ENCODE measurements at places on chromosomes 1 and 21.

- no peak for DNase-seq
These were observed 43.9 kb downstream of the DUSP10 start for GRCh38 chr1:221697923-221698425.

DNA sequence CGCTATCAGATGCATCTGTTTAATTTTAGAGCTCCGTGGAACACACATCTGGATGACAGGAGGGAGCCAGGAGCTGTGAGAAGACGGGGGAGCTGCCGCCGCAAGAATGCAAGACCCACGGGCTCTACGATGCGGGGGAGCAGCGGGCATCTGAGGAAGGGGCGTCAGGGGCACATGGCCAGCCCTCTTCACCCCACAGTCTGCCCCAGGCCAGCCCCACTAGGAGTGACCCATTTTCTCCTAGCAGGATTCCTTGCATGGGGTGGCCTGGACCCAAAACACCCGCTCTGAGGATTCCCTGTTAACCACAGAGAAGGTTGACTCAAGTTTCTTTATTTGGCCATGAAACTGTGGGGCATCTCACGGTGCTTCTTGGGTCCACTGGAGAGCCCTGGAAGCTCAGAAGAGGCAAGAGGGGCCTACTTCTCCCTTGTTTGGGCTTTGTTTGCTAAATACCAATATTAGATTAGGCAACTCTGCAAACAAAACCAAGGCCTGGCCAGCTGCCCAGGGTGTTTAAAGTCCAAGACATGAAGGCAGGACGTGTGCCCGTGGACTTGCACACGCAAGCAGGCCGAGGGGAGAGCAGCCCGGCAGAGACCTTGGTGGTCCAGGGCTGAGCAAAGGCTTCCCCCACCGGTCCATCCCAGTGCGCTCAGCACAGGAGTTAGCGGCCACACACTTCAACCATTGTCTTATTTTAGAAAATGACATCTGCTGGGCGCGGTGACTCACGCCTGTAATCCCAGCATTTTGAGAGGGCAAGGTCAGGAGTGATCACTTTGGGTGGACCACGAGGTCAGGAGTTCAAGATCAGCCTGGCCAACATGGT, 89.8 kb downstream of the DHRS3 start:
- no peak for DNase-seq

GRCh38 chr1:229579059-229579673, 20.7 kb upstream of the ABCB10 start:
- DNase-seq = no peak

- no peak for DNase-seq
These were observed 21.3 kb downstream of the CYB5RL start for GRCh38 chr1:54178296-54179070.

DNA sequence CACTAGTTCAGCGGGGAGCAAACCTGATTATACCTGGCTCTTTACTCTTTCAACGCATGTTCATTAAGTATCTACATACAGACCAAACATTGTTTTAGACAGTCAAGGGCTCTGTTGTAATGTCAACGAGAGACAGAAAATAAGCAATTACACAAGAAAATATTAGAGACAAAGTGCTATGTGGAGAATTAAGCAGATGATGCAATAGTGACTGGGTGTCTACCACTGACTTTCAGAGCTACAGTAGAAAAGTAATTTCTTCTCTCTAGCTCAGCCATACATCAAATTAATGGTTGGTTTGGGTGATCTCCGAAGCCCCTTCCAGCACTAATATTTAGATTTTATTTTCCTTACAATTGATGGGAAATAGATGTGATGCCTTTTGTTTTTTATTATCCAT, 23.3 kb downstream of the FYB2 start:
- DNase-seq = no peak

GRCh38 chr1:169890761-169891538, 2.7 kb downstream of the SCYL3 start:
- DNase-seq = peak; percentile 36

DNA sequence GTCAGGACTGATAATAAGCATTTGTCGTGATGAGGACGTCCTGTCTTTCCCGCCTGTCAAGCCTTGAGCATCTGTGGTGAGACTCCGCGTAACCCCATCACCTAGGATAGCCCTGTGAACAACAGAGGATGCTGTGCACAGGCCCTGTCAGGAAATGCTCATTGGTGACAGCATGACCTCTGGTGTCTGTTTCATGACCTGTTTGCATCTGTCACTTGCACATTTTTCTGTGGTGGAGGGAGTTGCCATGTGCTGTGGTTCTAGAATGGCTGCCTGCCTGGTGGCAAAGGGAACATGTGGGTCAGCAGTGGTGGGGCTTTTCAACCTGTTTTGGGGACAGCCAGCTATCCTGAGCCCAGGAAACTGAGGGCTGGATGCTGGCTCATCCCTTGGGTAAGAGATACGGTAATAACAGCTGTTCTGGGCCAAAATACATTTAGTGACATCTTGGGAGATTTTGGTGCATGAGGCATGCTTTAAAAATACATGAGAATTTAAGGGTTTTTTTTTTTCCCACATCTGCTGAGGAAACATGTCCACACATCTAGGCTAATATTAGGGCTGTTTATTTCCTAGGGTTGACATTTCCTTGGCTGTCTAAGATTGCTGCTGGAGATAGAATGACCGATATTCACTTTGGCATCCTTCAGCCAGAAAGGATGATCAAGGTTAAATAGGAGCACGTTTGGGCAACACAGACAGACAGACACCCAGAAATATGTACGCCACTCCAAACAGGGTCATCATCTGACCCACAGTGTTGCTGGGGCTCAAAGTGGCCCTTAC, 52.9 kb downstream of the KCNC4 start:
- no peak for DNase-seq

- DNase-seq = no peak
These were observed 34.0 kb downstream of the PCSK9 start for GRCh38 chr1:55073187-55073916.

- no peak for DNase-seq
These were observed 83.8 kb downstream of the ZC3H11B start for GRCh38 chr1:219529116-219529515.

- DNase-seq = no peak
These were observed 8.6 kb downstream of the YBEY start for GRCh38 chr21:46294647-46295176.

DNA sequence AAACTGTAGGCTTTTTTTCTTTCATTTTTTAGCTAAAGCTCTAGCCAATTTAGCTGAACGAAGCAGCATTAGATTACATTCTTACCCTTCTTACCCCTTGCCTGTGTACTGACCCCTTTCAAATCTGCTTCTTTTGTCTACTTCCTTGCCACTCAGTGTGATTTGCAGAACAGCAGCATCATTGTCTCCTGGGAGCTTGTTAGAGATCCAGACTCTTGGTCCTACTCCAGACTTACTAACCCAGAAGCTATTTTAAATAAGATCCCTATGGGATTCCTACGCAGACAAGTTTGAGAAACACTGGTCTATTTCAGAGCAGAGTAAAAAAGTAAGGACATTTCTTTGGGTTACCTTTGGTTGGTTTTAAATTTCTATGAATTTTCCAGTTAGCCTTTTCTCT, 13.8 kb downstream of the LRRC39 start:
- no peak for DNase-seq

GRCh38 chr1:228405200-228405978, 1.2 kb downstream of the TRIM11 start:
- no peak for DNase-seq

GRCh38 chr1:36961062-36961615, 73.2 kb downstream of the GRIK3 start:
- no peak for DNase-seq

- DNase-seq = peak; percentile 37
These were observed 450 bp downstream of the S100A10 start for GRCh38 chr1:151993084-151993733.

DNA sequence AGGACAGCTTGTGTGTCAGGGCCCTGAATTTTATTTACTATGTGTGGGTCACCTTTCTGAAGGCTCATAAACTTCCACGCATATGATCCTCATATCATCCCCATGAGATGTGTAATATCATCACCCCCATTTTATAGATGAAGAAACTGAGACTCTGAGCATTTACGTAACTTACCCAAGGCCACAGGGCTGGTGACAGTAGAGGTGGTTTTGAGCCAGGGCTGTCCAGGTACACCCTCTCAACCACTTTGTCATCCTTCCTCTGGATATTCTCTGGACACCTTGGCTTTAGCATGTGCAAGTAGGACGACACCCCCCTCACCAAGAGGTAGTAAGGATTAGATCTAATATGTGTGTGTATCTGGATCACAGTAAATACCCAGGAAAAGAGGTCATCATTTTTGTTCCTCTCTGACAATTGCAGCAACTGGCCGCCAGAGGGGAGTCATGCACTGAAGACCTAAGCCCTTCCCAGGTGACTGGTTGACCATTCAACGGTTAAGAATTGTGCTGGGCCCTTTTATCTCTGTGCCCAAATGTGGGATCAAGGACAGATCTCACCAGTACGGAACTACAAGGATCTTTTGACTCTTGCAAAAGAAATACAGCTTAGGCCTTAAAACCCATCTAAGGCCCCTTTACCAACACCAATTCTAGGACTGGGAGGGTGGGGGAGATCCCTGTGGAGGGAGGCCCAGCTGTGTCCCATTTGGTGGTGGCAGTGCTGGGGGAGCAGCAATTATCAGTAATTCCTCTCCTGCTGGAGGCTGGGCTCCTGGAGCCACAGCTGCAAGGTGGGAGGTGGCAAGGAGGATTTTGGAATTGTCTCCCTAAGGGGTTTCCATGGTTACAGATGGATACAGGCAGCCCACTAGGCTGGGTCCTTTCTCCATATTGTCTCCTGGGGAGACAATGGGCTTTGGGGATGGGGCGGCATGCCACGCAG, 13.7 kb upstream of the E2F2 start:
- DNase-seq = peak; percentile 57
